MM.1S (cell line): ENCODE measurements at places on chromosomes 1 and 21.

GRCh38 chr1:101652484-101652883 lies 344.2 kb downstream of the OLFM3 start:
- no peak for DNase-seq

DNA sequence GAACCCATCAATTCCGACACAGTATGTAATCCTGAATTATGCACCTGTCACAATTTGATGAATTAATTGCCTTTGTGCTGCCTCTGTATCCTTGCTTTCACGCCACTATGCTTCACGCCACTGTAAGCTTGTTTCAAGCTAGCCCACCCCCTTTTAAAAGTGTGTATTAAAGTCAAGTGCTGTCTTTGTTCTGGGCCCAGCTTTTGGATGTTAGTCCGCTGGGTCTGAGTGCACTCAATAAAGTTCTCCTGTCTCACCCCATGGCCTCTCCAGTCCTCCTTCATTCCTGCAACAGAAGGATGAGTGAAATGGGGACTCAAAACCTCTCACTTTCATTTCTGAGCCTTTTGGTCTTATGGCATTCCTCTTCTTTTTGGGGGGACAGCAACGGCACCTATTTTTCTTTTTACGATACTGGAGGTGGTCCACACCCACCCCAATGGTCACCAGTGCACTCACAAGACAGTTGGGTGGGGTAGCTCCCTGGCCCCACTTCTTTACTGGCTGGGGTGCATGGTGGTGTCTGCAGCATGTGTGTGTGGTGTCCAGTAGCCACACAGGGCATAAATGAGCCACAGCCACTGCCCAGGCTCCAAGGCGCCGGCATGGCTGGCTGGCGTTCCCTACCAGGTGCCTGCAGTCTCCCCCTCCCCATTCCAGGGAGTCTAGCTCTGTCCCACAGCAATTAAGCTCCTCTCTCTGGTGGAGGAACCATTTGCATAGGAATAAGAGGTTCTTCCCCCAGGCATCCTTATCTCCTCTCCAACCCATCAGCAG lies 1.8 kb downstream of the THEM4 start:
- DNase-seq: no peak

DNA sequence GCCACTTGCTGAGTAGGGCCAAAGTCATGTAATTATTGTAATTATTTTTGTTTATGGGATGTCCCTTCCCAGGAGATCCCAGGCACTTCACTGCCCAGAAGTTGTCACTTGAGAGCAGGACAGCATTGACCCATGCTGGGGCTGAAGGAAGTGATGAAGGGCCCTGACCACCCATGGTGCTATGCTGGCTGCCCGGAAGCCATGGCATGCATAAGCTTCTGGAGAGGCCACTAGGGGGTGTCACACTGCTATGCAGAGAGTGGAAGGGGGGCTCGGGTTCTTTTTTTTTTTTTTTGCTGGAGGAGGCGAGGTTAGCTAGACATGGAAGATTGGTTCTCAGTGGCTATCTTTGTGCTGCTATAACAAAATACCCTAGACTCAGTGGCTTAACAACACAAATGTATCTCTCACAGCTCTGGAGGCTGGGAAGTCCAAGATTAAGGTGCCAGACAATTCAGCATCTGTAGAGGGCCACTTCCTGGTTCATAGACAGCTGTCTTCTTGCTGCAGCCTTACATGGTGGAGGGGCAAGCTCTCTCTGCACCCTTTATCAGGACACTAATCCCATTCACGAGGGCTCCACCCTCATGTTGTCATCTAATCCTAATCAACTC lies 84.9 kb downstream of the CNIH3 start:
- peak; percentile 18 for DNase-seq

DNA sequence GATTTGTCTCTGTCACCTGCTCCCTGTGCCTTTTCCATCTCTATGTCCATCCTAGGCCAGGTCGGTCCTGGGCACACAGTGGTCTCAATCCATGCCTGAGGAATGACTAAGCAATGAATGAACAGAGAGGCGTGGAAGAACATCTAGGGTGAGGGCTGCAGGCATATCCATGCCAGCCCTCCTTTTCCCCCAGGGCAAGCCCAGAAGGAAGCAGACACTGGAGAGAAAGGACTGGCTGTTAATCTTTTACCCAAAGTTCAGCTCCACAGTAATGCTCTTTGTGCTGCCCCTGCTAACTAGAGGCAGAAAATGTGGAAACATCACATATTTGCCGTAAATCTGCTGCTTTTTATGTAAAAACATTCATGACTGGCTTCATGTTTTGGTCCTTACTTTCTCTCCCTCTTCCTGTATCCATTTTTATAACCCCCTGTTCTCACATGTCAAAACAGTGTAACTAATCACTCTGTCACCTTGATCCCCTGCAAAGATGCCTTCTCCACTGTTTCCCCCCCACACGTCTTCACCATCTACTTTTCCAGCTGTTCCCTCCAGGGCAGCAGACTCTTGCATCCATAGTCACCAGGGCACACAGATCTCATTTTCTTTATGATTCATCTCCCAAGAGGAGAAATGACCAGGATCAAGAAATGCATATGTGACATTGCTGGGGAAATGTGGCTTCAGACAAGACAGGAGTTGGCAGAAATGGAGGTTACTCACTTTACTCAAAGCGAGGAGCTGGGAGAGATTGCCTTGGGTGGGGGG lies 166.4 kb upstream of the PROX1 start:
- no peak for DNase-seq

DNA sequence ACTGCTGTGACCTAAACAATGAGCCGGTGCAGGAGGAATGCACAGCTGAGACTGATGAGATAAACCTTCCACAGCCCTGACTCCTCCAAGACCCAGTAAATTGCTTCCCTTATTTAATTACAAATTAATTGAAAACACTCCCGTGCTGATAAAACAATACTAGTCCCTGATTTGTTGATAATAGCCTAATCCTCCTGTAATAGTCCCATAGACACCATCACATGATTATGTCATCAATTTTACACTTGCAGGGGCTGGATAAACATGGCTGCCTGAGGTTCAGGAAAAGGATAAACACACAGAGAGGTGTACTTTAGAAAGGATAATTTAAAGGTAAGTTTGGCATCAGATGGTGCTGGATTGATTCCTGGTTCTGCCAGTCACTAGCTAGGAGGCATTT lies 84.6 kb upstream of the SPAG17 start:
- no peak for DNase-seq

DNA sequence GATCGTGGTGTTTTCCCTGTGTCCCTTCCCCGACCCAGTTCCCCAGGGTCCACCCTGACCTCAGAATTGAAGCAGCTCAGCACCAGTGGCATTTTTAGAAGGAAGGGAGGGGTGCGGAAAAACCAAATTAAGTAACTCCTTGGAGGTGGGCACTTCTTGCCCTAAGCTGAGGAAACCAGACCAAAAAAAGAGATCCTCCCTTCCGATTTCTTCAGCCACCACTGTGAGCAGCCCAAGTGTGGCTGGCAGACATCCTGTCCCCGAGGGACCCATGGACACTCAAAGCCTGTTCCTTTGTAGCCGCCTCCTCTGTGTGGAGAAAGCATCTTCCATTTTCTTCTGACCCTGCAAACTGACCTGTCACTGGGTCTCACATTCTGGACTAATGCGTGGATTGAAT lies 31.3 kb downstream of the KIRREL1 start:
- no peak for DNase-seq

DNA sequence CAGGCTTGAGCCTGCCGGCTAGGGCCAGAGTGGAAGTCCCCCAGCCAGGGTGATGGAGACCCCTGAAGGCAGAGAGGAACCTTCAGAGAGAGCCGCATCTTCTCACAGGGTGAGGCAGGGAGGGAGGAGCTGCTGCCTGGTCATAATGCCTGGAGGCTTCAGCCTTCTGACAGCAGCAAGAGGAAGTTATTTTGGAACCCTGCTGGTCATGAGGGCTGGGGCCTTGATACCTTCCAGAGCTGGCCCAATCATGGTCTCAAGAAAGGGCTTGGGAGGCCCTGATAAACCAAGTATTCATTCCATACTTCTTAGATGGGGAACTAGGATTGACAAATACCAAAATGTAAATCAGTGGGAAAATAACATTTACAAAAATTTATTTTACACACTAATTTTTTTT lies 26.6 kb upstream of the MPZL1 start:
- no peak for DNase-seq

DNA sequence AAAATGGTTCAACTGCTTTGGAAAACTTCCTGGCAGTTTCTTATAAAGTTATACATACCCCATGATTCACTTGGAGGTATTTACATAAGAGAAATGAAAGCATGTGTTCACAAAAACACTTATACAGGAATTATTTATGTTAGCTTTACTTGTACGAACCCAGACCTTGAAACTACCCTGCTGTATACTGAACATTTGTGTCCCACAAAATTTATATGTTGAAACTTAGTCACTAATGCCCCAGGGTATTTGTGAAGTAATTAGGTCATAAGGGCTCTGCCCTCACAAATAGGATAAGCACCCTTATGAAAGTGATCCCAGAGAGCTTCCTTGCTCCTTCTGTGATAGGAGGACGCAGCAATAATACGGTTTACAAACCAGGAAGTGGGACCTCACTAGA lies 42.7 kb upstream of the B3GALT2 start:
- no peak for DNase-seq

DNA sequence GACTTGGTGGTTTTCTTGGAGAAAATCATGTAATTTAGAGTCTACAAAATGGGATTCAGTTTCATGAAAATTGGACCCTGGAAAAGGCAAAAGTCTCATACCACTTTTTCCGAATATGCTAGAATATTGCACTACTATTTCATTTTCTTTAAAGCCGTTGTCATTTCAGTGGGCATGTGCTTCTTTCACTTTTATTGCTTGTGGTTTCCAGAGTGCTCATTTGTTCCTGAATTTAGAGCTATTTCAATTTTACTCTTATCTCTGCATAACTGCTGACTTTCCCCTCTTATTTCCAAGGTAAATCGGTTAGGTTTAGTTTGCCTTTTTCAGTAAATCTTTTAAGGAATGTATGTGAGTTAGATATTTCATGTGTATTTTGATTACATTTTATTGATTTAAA lies 11.6 kb downstream of the HHAT start:
- DNase-seq: no peak

- DNase-seq: no peak
Observed at GRCh38 chr1:151864411-151864810, 10.9 kb upstream of the THEM5 start.

DNA sequence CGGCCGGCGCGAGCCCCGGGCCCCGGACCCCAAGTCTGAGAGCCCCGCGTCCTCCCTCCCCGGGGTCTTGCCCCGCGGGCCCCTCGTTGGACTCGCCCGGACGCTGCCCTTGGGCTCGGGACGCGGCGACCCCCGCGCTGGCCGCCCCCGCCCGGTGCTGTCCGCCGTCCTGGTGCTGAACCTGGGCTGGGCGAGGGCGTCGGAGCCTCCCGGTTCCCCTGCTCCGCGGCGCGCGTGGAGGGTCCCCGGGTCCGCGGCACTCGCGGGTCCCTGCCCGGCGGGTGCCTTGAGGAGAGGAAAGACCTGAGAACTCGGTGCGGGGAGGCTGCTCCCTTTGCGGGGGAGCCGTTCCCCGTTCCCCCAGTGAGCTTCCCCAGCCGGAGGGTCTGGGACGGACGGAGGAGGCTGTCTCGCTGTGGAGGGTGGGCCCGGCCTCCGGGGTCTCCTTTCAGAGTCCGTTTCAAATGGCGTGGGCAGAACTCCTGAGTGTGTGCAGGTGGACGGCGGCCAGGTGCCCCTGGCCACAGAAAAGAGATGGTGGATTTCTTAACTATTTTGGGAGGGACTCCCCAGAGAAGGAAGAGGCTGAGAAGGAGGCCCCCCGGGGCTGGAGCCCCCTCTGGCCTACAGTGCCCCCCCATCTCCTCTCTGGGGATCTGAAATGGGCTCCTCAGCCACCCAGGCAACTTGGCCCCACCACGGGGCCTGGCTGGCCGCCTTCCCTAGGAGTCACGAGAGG lies 595 bp downstream of the GABRD start:
- DNase-seq: no peak

GRCh38 chr1:235317168-235317567 lies 10.8 kb downstream of the ARID4B start:
- DNase-seq: no peak

DNA sequence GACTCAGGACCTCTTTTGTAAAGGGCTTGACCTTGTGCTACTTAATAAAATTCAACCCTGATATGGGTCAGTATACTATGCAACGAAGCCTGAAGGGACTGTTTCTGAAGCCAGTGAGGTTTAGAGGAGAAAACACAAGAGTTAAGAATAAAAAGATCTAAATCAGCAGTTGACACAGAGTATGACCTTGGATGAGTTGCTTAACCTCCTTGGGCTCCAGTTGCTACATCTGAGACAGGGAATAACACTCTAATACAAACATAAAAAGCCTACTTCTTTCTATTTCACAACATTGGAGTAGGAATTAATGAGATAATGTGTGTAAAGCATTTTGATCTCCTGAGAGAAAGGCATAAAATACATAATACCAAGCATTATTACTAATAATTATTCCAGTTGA lies 882.4 kb upstream of the ADGRL2 start:
- DNase-seq: no peak

DNA sequence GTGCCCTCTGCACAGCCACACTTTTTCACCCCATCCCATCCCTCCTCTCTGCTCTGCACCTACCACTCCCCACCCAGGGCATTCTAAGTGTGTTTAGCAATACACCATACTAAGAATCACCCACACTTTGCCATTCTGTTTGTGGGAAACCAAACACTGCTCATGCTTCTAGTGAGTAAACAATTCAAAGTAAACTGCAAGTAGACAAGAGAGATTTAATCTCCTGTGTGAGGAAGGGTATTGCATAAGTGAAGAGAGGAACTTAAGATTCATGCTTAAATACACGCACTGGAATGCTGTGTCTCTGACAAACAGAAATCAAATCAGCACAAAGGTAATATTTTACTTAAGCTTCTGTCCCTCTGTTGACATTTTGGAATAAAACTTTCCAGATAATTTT lies 4.8 kb upstream of the EDARADD start:
- DNase-seq: no peak

- DNase-seq: no peak
Observed at GRCh38 chr1:205583461-205584130, 48.2 kb downstream of the ELK4 start.

DNA sequence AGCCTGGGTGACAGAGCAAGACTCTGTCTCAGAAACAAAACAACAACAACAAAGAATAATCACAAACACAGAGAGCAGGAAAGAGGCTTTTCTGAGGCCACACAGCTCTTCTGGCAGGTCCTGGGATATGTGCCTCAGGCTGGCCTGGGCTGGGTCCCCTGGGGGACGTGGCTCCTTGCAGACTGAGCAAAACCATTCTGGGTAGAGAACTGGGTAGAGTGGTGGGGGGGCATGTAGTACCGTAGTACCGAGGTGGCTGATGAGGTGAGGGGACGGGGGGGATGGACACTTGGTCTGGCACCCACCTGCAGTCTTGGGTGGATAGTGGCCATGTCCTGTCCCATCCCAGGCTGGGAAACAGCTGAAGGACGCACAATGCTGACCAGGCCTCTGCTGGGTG lies 6.0 kb downstream of the TMEM82 start:
- no peak for DNase-seq

- DNase-seq: peak; percentile 74
Observed at GRCh38 chr1:161382214-161383019, 14.7 kb upstream of the CFAP126 start.

DNA sequence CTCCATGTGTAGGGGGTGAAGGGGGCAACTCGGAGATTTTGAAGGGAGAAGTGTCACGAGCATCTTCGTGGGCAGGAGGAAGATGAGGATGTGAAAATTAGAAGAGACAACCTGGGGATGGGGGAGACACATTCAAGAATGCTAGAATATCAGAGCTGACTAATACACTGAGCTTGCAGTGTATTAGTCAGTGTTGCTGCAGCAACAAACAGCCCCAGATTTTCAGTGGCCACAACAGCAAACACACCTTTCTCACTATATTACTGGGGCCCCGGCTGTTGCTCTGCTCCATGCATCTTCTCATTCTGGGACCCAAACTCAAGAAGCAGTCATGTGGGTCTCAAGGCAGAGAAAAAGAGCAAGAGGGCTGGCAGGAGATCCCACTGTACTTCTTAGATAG lies 74.8 kb upstream of the SIM2 start:
- DNase-seq: no peak
